ENCODE measurements at places on chromosomes 5 and 9. TPM values are rescaled to one million over a fixed set of nuclear protein-coding genes. Genes with fewer than 3 reads are reported as not detected.

The ARHGEF39 gene
- total RNA-seq: 0.11 TPM

The F12 gene
- not detected for total RNA-seq

The PCDHA6 gene
- 0.11 TPM for total RNA-seq

The SOX30 gene
- total RNA-seq: 0.48 TPM

The C9orf152 gene
- total RNA-seq: not detected

Measured in heart left ventricle (tissue), 16 donors.